Naive thymus-derived CD8-positive, alpha-beta T cell (primary cell): ENCODE measurements at places on chromosomes 11 and 22. TPM values are rescaled to one million over a fixed set of nuclear protein-coding genes. Genes with fewer than 3 reads are reported as not detected.

Gene CSTPP1
- 13.2 TPM for total RNA-seq

GRCh38 chr11:69192301-69192721 is 36.6 kb downstream of the SMIM38 start:
- H3K27me3 ChIP-seq, result no peaks in the 10 kb centered on the region

Gene SLC5A12
- total RNA-seq, result not detected

Gene MS4A7
- total RNA-seq, result 0.96 TPM

DNA sequence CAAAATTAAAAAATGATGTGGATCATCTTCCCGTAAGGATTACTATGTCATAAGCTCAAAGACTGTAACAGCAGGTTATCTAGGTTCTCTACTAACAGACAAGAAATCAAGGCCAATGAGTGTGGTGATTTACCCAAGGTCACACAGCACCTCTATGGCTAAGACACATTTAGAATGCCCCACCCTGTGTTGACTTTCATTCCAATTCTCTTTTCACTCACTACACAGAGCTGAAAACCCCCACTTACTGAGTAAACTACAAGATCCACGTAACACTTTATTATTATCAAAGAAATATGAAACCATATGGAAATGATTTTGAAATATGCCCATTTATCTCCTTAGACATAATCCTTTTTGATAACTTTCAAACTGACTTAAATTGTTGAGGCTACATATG is 4.8 kb upstream of the PRSS23 start:
- no peaks in the 10 kb centered on the region for H3K4me1 ChIP-seq
- no peaks in the 10 kb centered on the region for H3K36me3 ChIP-seq
- H3K27ac ChIP-seq, result no peak overlapping the region
- H3K27me3 ChIP-seq, result peaks cover 9% of the 10 kb centered on the region
- no peak for DNase-seq

DNA sequence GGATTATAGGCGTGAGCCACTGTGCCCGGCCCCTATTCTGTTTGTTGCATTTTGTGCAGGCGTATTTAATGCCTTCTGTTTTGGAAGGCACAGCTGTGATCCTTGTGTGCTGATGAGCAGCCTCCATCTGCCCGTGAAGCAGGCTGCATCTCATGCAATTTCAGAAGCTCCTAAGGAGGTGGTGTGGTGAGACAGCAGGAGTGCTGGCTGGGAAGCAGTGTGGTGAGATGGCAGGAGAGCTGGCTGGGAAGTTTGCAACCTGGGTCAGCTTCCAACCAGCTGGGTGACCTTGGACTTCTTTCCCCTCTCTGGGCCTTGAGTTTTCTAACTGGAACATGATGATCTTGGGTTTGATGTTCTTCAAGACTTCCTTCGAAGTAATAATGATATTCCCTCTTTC is 525.1 kb downstream of the TBC1D22A start:
- no peak overlapping the region for H3K4me3 ChIP-seq
- no peak overlapping the region for H3K27ac ChIP-seq
- H3K4me1 ChIP-seq, result no peaks in the 10 kb centered on the region
- peaks cover 6% of the 10 kb centered on the region for H3K27me3 ChIP-seq
- no peak for DNase-seq

DNA sequence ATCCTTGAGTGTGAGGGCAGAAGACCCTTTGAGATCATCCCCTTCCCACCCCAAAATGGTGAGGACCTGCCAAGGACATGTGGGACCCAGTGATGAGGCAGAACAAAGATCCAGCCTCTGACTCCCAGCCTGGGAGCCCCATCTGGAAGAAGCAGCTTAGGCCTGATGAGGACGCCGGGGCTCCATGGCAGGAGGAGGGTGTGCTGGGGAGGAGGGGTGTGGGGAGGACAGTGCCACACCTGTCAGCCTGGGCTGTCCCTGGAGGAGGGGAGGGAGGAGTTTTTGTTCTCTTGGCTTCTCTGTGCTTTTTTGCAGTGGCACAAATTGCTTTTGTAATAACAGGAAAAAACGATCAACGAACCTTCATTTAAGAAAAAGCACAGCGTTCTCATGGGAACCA is 44.4 kb upstream of the DAGLA start:
- no peaks in the 10 kb centered on the region for H3K4me1 ChIP-seq
- H3K27ac ChIP-seq, result no peak overlapping the region
- H3K36me3 ChIP-seq, result no peaks in the 10 kb centered on the region
- no peak for DNase-seq
- no peak overlapping the region for H3K4me3 ChIP-seq

Gene NCF4
- 2.8 TPM for total RNA-seq

- DNase-seq, result peak; percentile 96
- H3K4me3 ChIP-seq, result peak within 1 kb of the TSS; percentile 93
- H3K27me3 ChIP-seq, result no peaks in the 10 kb centered on the region
- peaks cover 89% of the 10 kb centered on the region for H3K4me1 ChIP-seq
- peaks cover 5% of the 10 kb centered on the region for H3K36me3 ChIP-seq
Measured at GRCh38 chr11:46346886-46347636, at the start of gene DGKZ. Gene DGKZ, plus strand, starts transcription at chr11:46347463. Its CDS starts 197 bp downstream, at chr11:46347660.

DNA sequence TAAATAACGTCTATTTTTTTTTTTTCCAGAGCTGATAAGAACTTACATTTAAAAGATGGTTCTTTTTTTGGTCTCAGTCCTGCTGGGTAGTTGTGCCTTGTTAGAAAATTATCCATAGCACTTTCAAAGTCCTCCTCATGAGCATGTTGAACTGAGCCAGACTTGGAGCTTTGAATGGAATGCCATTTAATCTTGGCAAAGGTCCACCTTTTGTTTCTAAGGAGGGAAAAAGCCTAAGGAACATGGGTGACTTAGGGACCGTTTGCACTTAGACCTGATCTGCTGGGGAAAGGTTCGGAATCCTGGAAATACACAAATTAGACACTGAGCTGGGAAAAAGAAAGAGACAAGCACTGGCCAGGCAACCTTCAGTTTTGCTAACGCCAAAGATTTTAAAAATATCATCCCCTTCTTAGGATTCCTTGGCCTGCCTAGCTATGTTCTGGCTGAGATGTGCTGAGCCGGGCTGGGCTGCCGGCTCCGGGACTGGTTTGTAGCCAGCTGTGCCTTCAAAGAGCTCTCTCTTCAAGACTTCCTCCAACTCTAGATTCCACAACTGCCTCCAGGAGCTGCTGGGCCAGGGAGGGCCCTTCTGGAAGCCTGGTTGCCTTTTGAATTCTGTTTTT is 67.4 kb downstream of the ENDOD1 start:
- peaks cover 38% of the 10 kb centered on the region for H3K4me1 ChIP-seq
- no peak overlapping the region for H3K4me3 ChIP-seq
- no peaks in the 10 kb centered on the region for H3K36me3 ChIP-seq
- H3K27ac ChIP-seq, result peak overlapping the region; percentile 85
- no peaks in the 10 kb centered on the region for H3K27me3 ChIP-seq

DNA sequence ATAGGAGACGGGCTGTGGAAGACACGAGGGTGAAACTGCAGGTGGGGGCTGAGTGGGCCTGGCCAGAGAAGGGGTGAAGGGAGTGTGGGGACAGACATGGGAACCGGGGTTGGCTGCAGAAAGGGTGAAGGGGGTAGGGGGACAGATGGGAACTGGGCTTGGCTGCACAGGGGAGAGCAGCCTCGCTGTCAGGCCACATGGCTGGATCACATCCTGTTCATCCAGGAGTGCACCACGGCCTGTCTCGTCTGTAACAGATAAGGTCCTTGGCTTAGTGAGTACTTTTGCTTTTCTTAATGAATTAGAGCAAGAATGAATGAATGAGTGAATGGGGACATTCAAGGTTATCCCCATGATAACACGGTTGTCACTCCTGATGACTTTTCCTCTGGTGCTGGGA is 13.5 kb downstream of the FBLN1 start:
- H3K4me1 ChIP-seq, result no peaks in the 10 kb centered on the region
- H3K4me3 ChIP-seq, result no peak overlapping the region
- H3K27ac ChIP-seq, result no peak overlapping the region
- peaks cover 21% of the 10 kb centered on the region for H3K27me3 ChIP-seq
- H3K36me3 ChIP-seq, result no peaks in the 10 kb centered on the region

- no peaks in the 10 kb centered on the region for H3K27me3 ChIP-seq
- peak; percentile 63 for DNase-seq
- H3K4me1 ChIP-seq, result peaks cover 4% of the 10 kb centered on the region
- no peaks in the 10 kb centered on the region for H3K36me3 ChIP-seq
- H3K4me3 ChIP-seq, result no peak overlapping the region
- no peak overlapping the region for H3K27ac ChIP-seq
Measured at GRCh38 chr11:77547863-77548551, 41.7 kb upstream of the AQP11 start.

- DNase-seq, result no peak
- no peak overlapping the region for H3K4me3 ChIP-seq
- peaks cover 11% of the 10 kb centered on the region for H3K4me1 ChIP-seq
- H3K27me3 ChIP-seq, result peaks cover 12% of the 10 kb centered on the region
- H3K36me3 ChIP-seq, result no peaks in the 10 kb centered on the region
Measured at GRCh38 chr22:44020981-44021380, 3.1 kb upstream of the PARVB start.

Gene NEFH
- 0.47 TPM for total RNA-seq

DNA sequence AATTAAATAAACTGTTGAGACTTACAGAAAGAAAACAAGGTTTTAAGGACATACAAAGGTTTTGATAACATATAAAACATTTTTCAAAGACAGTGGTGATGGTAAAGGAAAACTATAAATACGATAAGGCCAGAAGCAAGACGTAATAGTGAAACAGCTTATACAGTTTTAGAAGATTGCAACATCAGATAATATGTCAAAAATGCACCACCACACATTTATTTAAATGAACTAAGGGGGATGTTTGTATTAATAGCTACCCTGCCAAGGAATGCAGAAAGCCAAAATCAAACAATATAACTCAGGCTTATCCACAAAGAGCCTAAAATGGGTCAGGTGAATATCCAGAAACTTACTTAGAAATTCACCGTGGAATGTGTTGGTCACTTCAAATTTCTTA is 981.6 kb upstream of the FAT3 start:
- H3K27ac ChIP-seq, result no peak overlapping the region
- no peak for DNase-seq
- H3K4me3 ChIP-seq, result no peak overlapping the region
- H3K36me3 ChIP-seq, result no peaks in the 10 kb centered on the region
- no peaks in the 10 kb centered on the region for H3K4me1 ChIP-seq
- no peaks in the 10 kb centered on the region for H3K27me3 ChIP-seq

Gene MYRF
- total RNA-seq, result 0.47 TPM

Gene DDIAS
- 2.5 TPM for total RNA-seq

DNA sequence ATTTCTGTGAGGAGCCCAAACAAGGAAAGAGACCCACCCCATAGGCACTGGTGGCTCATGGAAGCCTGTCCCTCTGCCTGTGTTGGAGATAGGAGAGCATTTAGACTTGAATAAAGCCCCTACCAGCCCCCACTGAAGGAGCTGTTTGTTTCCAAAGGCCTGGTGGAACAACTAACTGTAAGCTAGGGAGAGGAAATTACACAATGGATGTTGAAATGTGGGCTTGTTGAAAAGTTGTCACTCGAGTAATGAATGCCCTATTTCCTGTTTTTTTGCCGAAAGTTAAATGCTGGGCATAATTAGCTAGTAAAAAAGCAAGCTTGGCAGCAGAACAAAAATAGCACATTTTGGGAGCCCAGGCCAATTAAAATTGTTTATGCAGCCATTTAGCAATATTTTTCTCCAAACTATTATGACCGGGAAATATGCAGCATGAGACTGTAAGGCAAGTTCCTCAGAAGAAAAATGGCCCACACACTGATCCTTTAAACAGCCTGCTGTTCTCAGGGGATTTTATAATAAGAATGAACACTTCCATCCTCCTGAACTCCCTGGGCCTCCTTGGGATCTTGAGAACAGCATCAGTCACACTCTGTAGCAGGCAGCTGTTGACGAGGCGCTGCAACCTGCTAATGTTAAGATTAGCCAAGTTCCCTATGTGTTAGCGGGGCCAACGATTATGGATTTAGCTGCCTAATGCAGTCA is 38.6 kb upstream of the LMO2 start:
- H3K36me3 ChIP-seq, result peaks cover 23% of the 10 kb centered on the region
- no peak for DNase-seq
- H3K4me3 ChIP-seq, result no peak overlapping the region
- peaks cover 21% of the 10 kb centered on the region for H3K4me1 ChIP-seq
- no peak overlapping the region for H3K27ac ChIP-seq
- peaks cover under 1% of the 10 kb centered on the region for H3K27me3 ChIP-seq

GRCh38 chr11:92388380-92388779 is 163.8 kb downstream of the FAT3 start:
- no peaks in the 10 kb centered on the region for H3K4me1 ChIP-seq
- H3K36me3 ChIP-seq, result no peaks in the 10 kb centered on the region
- H3K27ac ChIP-seq, result no peak overlapping the region
- H3K27me3 ChIP-seq, result peaks cover 16% of the 10 kb centered on the region
- H3K4me3 ChIP-seq, result no peak overlapping the region

DNA sequence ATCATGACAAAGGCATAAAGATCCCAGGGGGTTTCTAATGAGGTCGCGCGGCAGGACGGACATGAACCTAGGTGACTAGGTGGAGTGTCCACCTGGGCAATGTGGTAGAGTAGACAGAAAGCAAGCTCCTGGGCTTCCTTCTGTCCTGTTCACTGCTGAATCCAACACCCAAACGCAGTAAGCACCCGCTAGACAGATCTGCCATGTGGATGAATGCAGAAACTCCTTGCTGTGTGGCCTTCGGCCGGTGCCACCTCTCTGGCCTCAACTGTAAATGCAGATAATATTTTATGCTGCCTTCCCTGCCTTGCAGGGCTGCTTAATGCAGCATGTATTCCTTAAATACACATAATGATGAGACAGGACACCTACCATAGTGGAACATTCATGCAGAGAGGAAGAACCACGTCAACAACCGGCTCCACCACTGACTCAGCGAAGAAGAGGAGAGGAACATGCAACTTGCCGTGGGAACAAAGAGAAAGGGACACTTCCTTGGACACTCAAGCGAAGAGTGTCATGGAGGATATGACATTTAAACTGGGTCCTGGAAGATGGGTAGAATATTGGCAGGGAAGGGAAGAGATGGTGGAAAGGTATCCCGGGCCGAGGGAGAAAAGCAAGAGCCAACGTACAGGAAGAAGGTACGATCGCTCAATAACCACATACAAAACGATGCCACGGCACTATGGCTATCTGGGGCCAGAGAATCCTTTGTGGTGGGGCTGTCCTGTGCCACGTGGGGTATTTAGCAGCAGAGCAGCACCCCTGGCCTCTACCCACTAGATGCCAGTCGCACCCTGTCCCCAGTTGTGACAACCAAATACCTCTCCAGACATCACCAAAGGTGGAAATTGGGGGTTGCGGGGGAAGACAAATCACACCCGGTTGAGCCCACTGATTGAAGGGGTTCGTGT is 30.8 kb downstream of the MYH9 start:
- peak; percentile 75 for DNase-seq
- no peaks in the 10 kb centered on the region for H3K27me3 ChIP-seq
- peak overlapping the region; percentile 83 for H3K4me3 ChIP-seq

DNA sequence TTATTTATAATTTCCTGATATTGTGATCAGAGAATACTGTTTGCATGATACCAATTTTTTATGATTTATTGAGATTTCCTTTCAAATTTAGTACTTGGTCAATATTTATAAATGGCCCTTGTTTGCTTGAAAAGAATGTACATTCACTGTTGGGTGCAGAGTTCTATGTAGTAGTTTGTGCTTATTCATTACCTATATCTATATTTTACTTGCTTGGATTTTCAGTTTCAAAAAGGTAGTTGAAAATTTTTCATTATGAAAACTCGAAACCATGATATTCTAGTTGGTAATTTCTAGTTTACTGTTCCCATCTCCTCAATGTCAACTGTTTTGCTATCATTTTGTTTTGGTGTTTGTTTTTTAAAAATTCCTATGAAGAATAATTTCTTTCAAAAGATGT is 155.7 kb downstream of the AASDHPPT start:
- no peak overlapping the region for H3K27ac ChIP-seq
- H3K4me3 ChIP-seq, result no peak overlapping the region
- no peaks in the 10 kb centered on the region for H3K4me1 ChIP-seq
- no peak for DNase-seq
- no peaks in the 10 kb centered on the region for H3K27me3 ChIP-seq
